ENCODE measurements at places on chromosomes 3 and 15.

DNA sequence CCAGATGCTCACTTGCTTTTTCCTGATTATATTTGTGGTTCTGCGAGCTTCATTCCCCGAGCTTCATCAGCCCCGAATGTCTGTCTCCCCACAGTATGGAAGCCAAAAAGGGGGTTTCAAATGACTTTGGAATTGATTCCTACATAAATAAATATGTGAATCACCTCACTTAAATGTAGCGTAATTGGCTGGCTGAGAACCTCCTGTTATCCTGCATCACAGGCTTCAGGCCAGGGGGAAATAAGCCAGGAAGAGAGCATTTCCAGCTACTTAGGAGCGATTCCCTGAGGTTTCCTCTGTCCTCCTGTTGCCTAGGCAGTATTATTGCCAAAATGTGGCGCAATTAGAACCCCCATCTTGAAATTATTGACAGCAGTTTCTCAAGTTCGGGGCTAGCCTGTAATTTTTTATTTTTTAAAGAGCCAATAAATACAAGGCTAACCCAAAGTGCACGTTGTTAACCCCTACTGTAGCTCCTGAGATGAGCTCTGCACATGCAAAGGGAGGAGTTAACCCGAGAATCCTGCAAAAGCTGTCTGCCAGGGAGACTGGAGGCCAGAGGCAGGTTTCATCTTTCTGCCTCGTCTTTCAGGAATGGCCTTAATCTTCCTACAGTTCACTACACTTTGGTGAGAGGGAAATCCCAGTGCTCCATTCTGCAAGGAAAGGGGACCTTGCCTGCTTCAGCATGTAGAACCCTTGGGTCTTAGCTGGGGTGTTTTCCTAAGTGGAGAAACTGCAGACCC lies 148.2 kb downstream of the ADAMTS9 start:
- no peak for DNase-seq

- peak; percentile 47 for DNase-seq
These were observed 636 bp upstream of the LRRC58 start for GRCh38 chr3:120349855-120350125.

DNA sequence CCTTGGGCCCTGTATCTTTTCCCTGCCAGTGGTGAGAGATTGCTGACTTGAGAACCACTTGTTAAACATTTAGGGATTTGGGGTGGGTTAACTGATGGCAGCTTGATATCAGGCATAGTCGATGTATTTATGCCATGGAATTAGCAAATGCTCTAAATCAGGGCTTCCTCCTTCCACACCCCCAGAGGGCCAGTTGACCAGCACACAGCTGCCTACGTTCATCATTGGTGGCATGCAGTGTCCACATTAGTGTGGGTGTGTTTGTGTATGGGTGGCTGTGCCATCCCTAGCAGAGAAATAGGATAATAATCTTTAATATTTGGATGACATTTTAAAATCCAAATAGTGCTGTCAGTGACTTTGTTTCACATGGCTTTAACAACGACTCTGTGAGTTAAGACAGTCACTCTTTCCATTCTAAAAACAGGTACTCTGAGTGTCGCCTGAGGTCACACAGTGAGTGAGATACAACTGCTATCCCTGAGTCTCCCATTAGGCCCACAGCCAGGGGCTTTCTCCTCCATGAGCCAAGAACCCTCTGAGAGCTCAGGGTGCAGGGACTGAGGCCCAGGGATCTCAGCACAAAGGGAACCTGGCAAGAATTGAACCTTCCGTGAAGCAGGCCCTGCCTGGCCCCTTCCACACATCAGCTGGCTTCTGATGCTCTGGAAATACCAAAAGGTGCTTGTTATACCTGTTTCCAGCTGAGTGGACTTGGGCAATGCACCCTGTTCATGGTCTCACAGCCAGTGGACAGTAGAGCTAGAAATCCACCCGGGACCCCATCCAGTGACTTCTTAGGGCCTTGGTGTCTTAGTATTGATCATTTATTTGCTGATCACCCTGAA lies 4.3 kb upstream of the LTF start:
- no peak for DNase-seq

DNA sequence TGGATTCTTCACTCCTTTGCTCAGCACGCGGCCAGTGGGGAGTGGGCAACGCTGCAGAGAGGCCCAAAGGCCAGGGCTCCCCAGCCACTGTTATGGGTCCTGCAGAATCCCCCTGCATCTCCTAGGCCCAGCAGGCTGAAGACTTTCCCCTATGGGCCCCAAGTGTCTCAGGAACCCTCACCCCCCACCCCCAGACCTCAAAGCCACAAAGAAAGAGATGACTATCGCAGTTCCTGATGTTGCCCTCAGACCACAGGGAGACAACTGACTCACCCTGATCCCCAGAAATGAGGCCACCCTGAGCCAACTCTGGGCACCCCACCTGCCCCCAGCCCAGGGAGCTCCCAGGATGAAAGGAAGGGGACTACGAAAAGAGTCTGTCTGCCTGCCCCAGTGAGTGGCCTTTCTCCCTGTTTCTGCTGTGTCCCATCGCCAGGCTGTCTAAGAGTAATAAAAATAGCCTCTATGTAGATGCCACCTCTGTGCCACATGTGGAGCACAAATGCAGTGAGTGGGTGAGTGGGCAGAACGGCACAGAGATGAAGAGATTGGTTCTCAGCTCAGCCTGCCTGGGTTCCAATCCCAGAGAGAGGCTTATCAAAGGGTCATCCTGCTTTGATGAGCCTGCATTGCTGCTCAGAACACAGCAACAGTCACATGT lies 283.0 kb downstream of the UACA start:
- DNase-seq, result no peak

GRCh38 chr15:77067691-77068367 lies 3.1 kb downstream of the TSPAN3 start:
- no peak for DNase-seq

GRCh38 chr3:195907934-195908693 lies at the start of gene TNK2:
Gene TNK2, minus strand, starts transcription at chr3:195908551. Its CDS starts 19,963 bp downstream, at chr3:195888588.
- DNase-seq, result peak; percentile 74

DNA sequence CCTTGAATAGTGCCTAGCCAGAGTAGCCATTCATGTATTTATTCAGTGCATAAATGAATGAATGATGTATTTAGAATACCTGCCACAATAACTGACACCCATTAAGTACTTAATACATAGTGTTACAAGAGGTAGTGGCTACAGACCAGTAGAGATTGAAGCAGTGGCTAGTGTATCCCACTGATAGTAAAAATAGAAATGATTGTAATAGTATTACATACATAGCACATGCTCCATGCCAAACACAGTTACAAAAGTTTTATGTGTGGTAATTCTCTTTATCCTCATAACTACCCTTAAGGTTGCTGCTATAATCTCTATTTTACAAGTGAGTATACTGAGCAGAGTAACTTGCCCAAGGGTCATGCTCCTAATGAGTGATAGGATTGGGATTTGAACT lies 30.3 kb upstream of the SCAANT1 start:
- DNase-seq, result no peak

DNA sequence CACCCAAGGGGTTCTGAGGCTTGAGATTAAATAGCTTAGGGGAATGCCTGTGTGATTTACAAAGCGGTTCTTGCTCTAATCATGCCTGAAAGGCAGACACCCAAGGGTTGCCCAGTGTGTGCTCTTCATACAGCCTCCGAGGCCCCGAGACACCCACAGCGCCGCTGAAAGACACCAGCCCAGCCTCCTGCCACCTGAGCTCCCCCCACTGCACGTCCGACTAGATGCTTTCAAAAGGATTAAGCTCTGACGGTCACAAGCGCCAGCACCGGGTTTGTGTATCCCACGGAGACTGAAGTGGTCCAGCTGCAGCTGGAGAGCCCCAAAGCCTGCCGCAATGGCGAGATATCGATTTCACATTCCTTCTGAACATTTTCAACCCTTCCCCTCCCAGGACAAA lies 50.3 kb downstream of the SPATA12 start:
- peak; percentile 18 for DNase-seq

DNA sequence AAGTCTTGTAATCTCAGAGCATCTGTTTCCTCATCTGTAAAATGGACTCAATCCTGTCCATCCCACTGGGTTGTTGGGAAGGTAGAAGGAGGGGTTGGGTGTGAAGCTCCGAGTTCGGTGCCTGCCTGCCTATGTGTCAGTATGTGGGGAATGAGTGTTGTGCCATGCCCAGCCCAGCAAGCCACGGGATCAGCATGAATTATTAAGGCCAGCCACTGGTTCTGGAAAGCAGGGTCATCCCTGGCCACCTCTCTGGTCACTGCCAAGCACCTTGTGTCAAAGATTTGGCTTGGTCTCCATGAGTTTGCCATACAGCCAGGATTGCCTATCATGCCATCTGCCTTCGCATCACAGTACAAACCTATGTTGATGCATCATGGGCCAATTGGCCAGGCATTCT lies 11.5 kb downstream of the TM6SF1 start:
- no peak for DNase-seq

- DNase-seq, result peak; percentile 44
These were observed 35.5 kb upstream of the TIMP4 start for GRCh38 chr3:12194209-12194608.

GRCh38 chr3:95615592-95616310 lies 1198.6 kb upstream of the EPHA6 start:
- no peak for DNase-seq

- no peak for DNase-seq
These were observed 107.5 kb upstream of the SOX2 start for GRCh38 chr3:181604267-181604666.

DNA sequence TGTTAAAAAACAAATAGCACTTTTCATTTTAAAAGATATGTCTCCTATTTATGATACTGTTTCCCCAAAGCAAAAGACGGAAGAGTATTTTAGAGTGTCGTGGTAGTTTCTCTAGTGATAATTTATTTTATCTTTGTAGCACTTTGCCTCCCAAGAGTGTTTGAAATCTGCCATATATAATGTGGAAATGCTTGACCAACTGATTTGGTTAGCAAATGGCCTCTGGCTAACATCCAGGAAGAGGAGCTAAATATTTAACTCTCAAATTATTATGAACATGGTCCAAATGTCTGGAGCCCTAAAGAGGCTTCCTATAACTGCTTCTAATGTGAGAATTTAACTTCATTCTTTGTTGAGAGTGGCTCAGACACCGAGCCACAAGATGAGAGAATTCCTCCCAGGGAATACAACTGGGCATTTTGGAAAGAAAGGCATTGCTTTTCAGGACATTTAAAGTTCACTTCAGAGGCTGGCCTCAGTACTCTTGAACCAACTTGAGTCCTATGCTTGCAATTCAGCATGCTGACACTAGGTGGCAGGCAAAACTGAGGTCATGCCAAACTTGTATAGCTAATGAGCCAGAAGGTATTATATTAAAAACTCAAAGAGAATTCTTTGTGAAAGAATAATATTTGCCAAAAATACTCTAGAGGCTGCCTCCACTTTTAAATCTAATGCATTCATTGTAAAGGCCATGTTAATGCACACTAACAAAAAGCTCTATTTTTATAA lies 104.5 kb downstream of the RARB start:
- DNase-seq, result no peak

DNA sequence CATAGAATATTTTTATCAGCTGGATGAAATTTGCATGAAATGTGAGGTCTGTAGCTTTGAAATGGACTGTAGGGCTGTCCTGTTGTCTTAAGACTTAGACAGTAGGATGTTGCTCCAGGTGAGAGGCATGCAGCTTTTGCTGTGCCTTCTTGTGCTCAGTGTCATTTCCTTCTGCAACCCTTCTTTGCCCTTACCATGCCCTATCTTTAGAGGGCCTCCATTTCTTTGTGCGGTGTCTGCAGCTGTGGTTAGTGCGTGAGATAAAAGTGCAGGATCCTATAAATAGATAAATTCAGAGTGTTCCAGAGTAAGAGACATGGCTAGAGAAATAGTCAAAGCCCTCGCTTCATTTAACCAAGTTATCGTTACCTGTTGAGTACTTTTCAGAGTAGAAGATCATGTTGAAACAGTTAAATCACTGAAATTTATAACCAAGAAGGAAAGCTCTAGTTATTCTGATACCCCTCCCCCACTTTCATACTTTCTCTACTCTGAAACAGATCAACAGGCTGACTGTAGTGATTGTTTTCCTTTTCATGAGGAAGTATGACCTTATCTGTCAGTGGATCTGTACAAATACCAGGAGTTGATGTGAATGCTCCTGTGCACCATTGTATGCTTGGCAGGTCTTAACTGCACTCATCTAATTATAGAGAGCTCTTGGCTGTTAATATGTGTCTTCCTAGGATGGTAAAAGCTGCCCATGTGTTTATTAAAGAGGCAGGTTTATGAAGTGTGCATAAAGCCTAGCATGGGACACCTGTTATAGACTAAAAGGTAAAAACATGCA lies 18.2 kb downstream of the EIF3J start:
- no peak for DNase-seq

DNA sequence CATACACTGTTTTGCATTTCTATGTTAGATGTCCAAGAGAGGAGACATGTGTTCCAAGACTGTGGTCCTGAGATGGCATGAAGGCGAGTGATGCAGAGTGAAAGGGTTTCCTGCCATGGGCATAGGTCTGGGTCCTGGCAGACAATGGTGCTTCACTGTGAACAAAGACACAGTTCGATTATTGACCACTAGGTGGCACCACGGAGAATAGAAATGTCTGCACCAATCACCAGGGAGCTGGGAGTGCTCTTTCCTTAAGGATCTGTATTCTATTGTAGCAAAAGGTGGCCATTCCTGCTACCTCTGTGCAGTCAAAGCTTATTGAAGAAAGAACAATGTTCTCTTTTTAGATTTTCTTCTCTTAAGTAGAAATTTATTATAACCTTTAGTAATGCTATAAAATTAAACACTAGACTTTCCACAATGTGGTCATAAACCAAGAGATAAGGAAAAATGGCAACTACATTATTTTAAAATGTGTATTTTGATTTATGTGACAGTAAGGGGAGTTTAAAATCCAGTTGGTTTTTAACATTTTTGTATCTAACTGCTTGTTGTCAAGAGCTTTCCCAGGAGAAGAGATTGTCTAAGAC lies 88.7 kb downstream of the GABRG3 start:
- DNase-seq, result peak; percentile 67

- no peak for DNase-seq
These were observed 110.2 kb upstream of the ARHGEF26 start for GRCh38 chr3:154011036-154011435.

DNA sequence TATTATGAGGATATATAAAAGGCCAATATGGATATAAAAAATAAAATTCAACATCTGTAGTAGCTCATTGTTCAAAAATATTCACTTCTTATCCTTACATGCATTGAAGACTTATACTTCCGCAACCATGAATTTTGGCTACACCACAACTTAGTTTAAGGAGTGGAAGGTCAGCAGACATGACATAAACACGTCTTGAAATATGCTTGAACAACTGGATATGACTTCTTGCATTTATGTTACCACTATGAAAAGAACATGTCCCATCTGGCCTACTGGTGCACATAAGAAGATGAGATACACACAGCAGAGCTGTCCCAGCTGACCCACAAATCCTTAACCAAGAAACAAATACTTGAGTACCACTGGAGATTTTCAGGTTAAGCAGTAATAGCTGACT lies 52.1 kb downstream of the MYO9A start:
- no peak for DNase-seq
